ENCODE measurements at places on chromosomes 2 and 18. TPM values are rescaled to one million over a fixed set of nuclear protein-coding genes. Genes with fewer than 3 reads are reported as not detected.
A peak's percentile ranks its signal among the peaks of the same experiment; 100 is the strongest.

DNA sequence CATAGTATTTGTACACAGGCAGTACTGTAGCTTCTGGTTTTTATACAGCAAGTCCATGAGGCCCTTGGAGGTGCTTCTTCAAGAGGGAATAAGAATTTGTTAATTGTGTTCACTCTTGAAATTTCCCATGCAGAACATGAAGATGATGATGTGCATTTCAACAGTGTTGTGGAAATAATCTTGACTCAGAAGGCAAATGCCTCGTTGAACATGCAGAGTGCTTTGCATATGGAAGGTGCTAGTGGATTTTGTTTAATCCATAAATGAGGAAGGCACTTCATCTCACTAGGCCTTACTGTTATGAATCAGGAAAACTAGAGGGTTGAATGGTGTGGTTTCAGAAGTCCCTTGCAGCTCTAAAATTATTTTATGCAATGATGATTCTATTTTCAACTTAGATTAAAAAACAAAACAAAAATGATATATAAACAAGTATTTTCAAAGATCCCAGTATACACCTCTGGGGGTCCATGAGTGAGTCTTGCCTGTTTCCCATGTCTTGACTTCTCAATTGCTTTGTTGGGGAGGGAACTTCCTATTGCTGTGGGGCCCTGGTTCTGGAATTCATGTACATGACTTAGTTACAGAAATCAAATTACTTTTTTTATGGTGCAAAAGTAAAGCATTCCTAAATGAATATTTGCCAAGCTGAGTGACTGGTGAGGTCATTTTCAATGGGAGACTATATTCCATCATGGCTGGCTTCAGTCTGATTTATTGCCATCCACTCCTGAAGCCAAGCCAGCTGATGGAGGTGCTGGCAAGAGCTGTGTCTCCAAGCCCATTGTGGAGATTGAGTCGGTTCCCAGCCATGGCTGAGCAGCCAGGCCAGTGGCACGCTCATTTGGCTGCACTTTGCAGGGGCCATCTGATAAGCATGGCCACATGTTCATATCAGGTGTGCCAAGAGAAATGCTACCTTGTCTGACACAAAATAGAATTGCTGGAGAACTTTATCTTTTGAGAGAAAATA, 56.5 kb downstream of the MGAT5 start:
- no peak for DNase-seq

DNA sequence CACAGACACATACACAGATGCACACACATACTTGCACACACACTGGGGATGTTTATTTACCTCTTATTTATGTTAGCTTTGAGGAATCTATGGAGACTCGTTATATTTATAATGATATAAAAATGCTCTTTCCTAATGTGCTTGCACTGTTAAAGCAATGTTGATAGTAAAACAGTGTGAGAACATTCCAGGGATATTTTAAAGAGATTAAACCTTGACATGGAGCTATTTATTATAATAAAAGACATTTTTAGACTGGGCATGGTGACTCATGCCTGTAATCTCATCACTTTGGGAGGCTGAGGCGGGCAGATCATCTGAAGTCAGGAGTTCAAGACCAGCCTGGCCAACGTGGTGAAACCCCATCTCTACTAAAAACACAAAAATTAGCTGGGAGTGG, 557.3 kb upstream of the ZNF804A start:
- DNase-seq: no peak

Gene MPP4
- 0.16 TPM for total RNA-seq

DNA sequence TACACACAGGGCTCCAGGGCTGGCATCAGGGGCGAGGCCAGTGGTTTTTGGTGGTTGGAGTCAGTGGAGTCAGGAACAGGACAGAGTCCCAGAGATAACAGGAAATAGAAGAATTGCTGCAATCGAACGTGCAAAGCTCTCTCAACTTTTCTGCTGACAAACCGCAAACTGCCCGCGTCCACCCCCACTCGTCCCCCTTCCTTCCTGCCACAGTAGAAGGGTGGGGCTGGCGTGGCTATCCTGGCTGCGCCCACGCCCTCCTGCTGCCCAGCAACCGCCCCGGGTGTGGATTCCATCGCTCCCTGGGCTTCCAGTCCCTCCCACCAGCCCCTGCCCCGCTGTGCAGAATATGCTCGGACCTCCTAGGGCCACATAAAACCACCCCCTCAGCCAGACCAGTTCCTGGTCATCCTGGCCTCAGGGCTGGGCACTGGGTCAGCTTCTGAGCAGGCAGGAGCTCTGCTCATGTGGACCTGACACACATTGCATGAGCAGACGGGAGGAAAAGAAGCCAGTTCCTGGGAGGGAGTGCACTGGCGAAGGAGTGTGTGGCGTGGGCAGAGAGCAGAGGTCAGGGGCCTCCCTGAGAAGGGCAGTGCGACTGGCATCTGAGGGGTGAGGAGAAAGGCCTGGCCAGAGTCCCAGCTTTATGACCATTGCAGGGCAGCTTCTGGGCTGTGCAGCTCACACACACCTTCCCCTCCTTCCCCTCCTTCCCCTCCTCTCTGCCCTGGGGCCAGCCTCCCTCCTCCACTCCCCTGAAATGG, 85.4 kb upstream of the ATG16L1 start:
- peak; percentile 57 for DNase-seq

Gene CCDC141
- total RNA-seq: not detected

All from mammary epithelial cell (primary cell).